H9 (cell line): ENCODE measurements at places on chromosomes 12 and 14. TPM values are rescaled to one million over a fixed set of nuclear protein-coding genes. Genes with fewer than 3 reads are reported as not detected.

IGFBP6 gene
- total RNA-seq, result 4.2 and 5.7 TPM in 2 replicates

SLC25A47 gene
- total RNA-seq, result 0.13 TPM in 1 of 2 replicates, not detected in the other

TRPV4 gene
- total RNA-seq, result 4.9 TPM in 2 replicates

HOXC10 gene
- not detected in 2 replicates for total RNA-seq

CIDEB gene
- not detected in 2 replicates for total RNA-seq

C12orf50 gene
- total RNA-seq, result 0.17 TPM in 1 of 2 replicates, not detected in the other

DAAM1 gene
- total RNA-seq, result 19.5 and 21.7 TPM in 2 replicates

GPX2 gene
- 0.79 TPM in 1 of 2 replicates, not detected in the other for total RNA-seq

PPM1H gene
- 21.1 and 22.1 TPM in 2 replicates for total RNA-seq

ABCD2 gene
- total RNA-seq, result not detected in 2 replicates

IFNG-AS1 gene
- not detected in 2 replicates for total RNA-seq
